Fibroblast of upper back skin (primary cell): ENCODE measurements at places on chromosomes 2 and 18.
A peak's percentile ranks its signal among the peaks of the same experiment; 100 is the strongest.

- DNase-seq = no peak
Observed at GRCh38 chr2:207066791-207067460, 98.8 kb downstream of the KLF7 start.

- peak; percentile 65 for DNase-seq
Observed at GRCh38 chr2:172931918-172932520, 143.6 kb upstream of the MAP3K20 start.

DNA sequence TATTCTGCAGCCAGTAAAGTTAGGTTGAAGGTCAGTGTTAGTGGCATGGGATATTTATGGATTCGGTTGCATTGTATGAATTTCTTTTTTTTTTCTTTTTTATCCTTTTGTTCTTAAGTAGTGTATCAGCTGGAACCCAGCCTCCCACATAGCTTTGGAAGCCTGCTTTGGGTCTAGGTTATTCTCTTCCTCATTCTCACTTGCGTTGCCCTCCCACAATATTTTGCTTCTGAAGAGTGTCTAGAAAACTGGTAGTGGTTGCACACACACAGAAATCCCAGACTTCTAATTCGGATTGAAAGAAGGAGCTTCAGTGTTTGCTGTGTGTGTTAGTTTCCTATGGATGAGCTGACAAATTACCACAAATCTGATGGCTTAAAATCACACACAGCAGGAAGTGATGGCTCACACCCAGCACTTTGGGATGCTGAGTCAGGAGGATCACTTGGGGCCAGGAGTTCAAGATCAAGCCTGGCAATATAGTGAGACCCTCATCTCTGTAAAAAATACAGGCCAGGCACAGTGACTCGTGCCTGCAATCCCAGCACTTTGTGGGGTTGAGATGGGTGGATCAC is 104.8 kb downstream of the ARL4C start:
- no peak for DNase-seq

- DNase-seq = no peak
Observed at GRCh38 chr18:62987055-62987830, 271.9 kb downstream of the PHLPP1 start.

DNA sequence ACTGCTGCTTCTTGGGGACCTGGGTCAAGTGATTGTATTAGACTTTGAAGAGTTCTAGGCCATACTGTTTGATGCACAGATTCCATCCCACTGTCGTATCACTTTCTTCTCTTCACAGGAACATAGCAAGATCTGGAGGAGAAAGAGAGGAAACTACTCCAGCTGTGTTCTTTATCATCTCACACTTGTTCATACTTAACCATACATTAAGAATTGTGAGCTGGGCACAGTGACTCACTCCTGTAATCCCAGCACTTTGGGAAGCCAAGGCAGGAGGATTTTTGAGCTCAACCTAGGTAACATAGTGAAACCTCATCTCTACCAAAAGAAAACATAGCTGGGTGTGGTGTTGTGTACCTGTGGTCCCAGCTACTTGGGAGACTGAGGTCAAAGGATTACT is 111.7 kb downstream of the PARD3B start:
- DNase-seq = no peak

DNA sequence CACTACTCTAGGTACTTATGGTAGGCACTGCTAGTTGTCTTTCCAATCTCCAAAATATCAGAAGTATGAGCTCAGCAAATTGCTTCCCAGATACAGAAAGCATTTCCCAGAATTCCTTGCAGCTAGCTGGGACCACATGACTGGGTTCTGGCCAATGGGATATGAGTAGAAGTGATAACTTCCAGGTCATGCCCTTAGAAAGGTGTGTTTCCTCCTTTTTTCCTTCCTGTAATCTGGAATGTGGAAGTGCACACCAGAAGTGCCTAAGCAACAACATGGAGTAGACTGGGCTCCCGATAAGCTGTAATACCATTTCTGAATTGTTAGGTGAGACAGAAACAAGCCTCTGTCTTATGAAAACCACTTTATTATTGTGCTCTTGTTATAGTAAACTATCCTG is 279.8 kb downstream of the ZNF385B start:
- DNase-seq = no peak

DNA sequence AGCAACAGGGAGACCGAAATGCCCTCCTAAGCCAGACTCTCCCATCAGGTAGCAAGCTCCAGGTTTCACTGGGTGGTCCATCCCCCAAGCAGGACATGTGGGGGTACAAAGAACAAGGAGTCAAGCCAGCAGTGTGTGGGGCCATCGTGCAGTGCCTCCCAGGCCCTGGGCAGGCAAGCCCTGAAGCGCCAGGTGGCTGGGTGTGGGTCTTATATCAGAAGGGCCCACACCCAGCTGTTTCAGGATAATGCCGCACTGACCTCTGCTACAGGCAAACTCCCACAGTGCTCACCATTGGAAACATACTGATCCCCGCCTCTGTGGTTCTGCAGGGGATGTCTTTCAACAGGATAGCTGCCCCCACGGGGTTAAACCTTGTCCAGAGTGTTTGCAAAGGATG is 174.2 kb upstream of the SMAD2 start:
- no peak for DNase-seq

GRCh38 chr2:191176801-191177438 is 26.1 kb upstream of the STAT4 start:
- no peak for DNase-seq

- DNase-seq = no peak
Observed at GRCh38 chr2:154231021-154231420, 359.3 kb downstream of the GALNT13 start.

DNA sequence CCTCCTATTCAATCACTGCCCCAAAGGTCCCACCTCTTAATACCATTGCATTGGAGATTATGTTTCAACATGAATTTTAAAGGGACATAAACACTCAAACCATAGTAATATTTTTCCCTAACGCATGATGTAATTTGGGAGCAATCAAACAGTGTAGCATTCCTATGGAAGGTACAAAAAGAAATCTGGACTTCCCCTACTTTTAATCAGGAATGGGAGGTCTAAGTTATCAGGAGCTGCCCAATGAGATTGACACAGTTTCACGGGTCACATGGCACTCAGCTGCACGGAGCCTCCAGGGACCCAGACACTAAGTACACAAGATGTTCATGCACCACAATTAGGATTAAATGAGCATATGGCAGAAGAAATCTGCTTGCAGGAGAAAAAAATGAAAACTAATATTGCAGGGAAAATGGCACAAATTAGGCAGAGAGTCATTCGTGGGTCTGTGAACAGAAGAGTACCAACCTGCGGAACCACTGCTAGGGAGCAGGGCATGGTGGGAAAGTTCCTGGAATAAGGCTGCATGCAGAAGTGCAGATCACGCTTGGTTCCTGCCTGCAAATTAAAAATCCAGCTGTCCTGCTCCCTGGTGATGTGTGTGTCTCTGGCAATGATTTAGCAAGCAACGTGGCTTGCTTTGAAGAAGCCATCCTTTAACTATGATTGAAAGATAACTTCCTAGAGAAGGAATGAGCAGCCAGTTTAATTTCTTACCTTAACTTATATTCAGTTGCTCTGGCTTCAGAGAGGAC is 326.6 kb upstream of the ID2 start:
- DNase-seq = peak; percentile 67

DNA sequence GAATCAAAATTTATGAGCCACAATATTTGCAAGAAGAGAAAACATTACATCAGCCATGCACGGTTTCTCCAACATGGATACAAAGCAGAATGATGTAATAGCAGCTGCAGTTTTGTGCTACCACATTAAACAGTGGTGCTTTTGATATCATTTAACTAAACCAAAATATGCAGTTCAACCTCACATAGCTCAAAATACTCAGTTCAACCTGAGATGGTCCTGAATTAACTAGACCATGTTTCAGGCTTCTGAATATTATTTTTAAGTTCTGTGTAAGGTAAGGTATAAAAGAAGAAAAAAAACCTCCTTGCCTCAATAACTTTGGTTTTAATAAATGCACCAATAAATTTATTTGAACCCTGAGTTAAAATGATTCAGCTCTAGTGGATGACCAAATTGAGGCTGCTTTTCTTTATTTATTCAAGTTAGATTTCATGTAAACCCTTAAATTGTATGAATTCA is 18.8 kb upstream of the TSPYL6 start:
- DNase-seq = peak; percentile 93

DNA sequence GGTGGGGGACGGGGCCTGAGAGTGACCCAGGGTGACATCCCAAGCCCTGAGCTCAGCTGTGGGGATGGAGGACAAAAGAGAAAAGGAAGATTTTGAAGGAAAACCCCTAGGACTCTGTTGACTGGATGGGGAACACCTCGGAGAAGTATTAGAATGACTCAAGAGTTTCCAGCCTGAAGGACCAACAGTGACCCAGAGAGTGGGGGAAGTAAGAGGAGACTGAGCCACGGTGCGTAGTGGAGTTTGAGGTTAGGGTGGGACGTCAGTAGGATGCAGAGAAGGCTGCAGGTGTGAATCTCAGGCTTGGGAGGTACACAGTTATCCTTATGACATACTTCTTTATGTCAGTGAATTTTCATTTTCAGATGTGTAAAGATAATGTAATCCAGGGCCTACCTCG is 119.5 kb downstream of the NCK2 start:
- no peak for DNase-seq
